ENCODE measurements at places on chromosomes 13 and 19. TPM values are rescaled to one million over a fixed set of nuclear protein-coding genes. Genes with fewer than 3 reads are reported as not detected.

DNA sequence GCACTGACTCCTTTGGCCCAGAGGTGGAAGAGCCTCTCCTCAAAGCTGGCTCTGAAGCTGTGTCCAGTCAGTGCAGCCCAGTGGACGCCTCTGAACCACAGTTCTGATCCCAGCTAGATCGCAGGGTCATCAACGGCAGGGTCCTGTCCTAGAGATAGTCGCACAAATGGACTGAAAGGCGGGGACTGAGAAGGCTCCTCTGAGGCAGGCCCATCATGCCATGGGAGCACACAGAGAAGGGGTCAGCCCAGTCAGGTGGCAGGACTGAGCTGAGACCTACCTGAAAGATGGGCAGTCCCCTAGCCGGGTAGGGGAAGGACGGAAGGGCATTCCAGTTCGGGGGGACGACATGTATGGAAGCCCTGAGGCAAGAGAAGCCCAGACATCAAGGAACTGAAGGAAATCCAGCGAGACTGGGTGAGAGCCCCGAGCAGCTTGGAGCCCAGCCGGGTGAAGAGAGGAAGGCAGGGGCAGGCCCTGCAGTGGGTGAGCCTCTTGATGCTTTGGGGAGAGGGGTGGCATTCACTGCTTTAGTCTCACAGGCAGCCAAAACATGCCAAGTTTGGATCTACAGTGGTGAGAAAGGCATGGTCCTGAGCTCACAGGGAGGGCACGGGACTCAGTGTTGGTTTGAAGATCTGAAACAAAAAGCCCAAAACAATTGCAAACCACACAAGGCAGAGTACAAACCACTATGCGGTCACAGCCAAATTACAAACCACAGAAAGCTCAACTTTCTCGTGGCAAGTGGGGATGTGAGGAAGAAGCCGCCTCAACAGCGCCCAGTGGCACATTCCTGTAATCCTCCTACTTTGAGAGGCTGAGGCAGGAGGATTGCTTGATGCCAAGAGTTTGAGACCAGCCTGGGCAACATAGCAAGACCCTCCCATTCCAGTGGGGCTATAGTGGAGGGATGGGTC, 10.0 kb downstream of the CALM3 start:
- peak; percentile 27 for DNase-seq
- H3K27ac ChIP-seq: no peak overlapping the region
- H3K4me1 ChIP-seq: no peaks in the 10 kb centered on the region
- H3K4me3 ChIP-seq: no peak overlapping the region
- H3K27me3 ChIP-seq: no peaks in the 10 kb centered on the region

- H3K4me1 ChIP-seq: no peaks in the 10 kb centered on the region
- no peak overlapping the region for H3K4me3 ChIP-seq
- H3K27me3 ChIP-seq: no peaks in the 10 kb centered on the region
- no peak overlapping the region for H3K27ac ChIP-seq
- no peak for DNase-seq
- H3K36me3 ChIP-seq: peaks cover 46% of the 10 kb centered on the region
Measured at GRCh38 chr13:75838366-75839005, 202.4 kb downstream of the LMO7 start.

- peaks cover 6% of the 10 kb centered on the region for H3K4me1 ChIP-seq
- DNase-seq: no peak
- no peak overlapping the region for H3K4me3 ChIP-seq
Measured at GRCh38 chr19:17570791-17571190, 15.3 kb downstream of the COLGALT1 start.

GRCh38 chr13:42594481-42595252, 20.7 kb downstream of the TNFSF11 start:
- H3K36me3 ChIP-seq: no peaks in the 10 kb centered on the region
- no peak overlapping the region for H3K4me3 ChIP-seq
- no peak for DNase-seq
- no peak overlapping the region for H3K27ac ChIP-seq
- no peaks in the 10 kb centered on the region for H3K27me3 ChIP-seq
- H3K4me1 ChIP-seq: no peaks in the 10 kb centered on the region

DNA sequence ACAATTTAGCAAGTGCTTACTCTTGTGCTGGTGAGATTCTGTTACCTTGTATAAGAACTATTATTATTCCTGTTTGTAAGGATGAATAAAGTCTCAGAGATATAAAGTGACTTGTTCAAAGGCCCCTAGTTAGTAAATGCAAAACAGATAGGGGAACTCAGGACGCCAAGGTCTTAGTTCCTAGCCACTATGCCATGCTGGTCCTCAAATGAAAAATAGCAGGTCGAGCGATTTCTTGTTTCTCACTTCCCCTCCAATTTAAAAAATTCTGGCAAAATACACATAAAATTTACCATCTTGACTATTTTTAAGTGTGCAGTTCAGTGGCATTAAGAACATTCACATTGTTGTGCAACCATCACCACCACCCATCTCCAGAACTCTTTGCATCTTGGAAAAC, 1.1 kb downstream of the TECR start:
- H3K27ac ChIP-seq: peak overlapping the region; percentile 82
- H3K27me3 ChIP-seq: no peaks in the 10 kb centered on the region
- H3K4me1 ChIP-seq: peaks cover 9% of the 10 kb centered on the region
- no peak for DNase-seq
- H3K4me3 ChIP-seq: peak overlapping the region; percentile 79
- H3K36me3 ChIP-seq: no peaks in the 10 kb centered on the region

- H3K27me3 ChIP-seq: peaks cover 35% of the 10 kb centered on the region
- no peaks in the 10 kb centered on the region for H3K4me1 ChIP-seq
- DNase-seq: no peak
- no peak overlapping the region for H3K4me3 ChIP-seq
Measured at GRCh38 chr19:35514282-35514809, 897 bp upstream of the DMKN start.

GRCh38 chr19:1154731-1155351, 19.2 kb downstream of the SBNO2 start:
- H3K27ac ChIP-seq: peak overlapping the region; percentile 97
- peak; percentile 96 for DNase-seq
- H3K4me3 ChIP-seq: peak overlapping the region; percentile 45
- H3K27me3 ChIP-seq: no peaks in the 10 kb centered on the region
- peaks cover 54% of the 10 kb centered on the region for H3K4me1 ChIP-seq
- H3K36me3 ChIP-seq: peaks cover 26% of the 10 kb centered on the region

GRCh38 chr13:25478186-25478585, 106.4 kb downstream of the ATP8A2 start:
- no peaks in the 10 kb centered on the region for H3K36me3 ChIP-seq
- H3K27me3 ChIP-seq: no peaks in the 10 kb centered on the region
- no peaks in the 10 kb centered on the region for H3K4me1 ChIP-seq
- DNase-seq: no peak
- no peak overlapping the region for H3K4me3 ChIP-seq

- H3K36me3 ChIP-seq: no peaks in the 10 kb centered on the region
- H3K27me3 ChIP-seq: no peaks in the 10 kb centered on the region
- H3K4me3 ChIP-seq: peak overlapping the region; percentile 89
Measured at GRCh38 chr19:40348961-40349507, 539 bp downstream of the PLD3 start.

- H3K4me3 ChIP-seq: no peak overlapping the region
- DNase-seq: no peak
- no peaks in the 10 kb centered on the region for H3K36me3 ChIP-seq
- H3K4me1 ChIP-seq: no peaks in the 10 kb centered on the region
Measured at GRCh38 chr13:66774046-66774445, 456.1 kb downstream of the PCDH9 start.

GRCh38 chr13:48901781-48902180, 73.9 kb upstream of the FNDC3A start:
- no peaks in the 10 kb centered on the region for H3K36me3 ChIP-seq
- no peaks in the 10 kb centered on the region for H3K27me3 ChIP-seq
- no peak overlapping the region for H3K4me3 ChIP-seq
- no peak for DNase-seq

- H3K27me3 ChIP-seq: no peaks in the 10 kb centered on the region
- H3K4me1 ChIP-seq: peaks cover 13% of the 10 kb centered on the region
- H3K36me3 ChIP-seq: peaks cover 32% of the 10 kb centered on the region
- no peak overlapping the region for H3K4me3 ChIP-seq
Measured at GRCh38 chr19:9431475-9431874, 3.9 kb downstream of the ZNF266 start.

DNA sequence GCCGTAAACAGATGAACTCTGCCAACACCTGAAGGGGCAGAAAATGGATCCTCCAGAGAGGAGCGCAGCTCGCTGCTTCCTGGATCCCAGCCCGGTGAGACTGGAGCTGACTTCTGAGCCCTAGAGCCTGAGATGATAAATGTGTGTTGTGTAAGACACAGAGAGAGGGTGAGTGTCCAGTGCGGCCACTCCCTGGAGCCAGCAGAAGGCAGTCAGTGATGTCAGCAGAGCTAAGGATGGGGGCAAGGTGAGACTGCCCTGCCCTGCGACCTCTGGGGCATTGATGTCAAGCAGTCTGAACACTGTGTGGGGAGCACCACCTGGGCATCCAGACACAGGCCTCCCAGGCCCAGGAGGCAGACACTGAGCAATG, 9.7 kb upstream of the SLC35E1 start:
- no peak for DNase-seq
- H3K4me1 ChIP-seq: peaks cover 57% of the 10 kb centered on the region
- H3K36me3 ChIP-seq: peaks cover 21% of the 10 kb centered on the region
- H3K27me3 ChIP-seq: no peaks in the 10 kb centered on the region

DNA sequence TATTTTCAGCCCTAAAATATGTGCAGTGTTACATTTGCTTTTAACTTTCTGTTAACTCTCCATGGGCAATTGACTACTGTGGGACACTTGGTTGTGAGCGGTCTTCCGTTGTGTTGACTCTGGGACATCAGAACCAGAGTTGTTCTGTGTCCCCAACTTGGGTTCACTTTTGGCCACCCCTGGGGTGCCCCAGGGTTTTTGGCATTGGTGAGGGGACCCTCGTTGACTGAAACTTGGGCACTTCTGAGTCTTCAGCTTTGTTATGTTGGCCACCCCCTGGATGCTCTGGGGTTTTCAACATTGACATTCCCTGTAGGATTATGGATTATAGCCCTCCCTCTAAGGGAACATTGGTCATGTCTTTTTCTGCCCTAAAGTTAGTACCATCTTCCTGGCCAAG, 57.1 kb downstream of the OR10H4 start:
- peaks cover 14% of the 10 kb centered on the region for H3K4me1 ChIP-seq
- no peak for DNase-seq
- H3K36me3 ChIP-seq: no peaks in the 10 kb centered on the region
- no peak overlapping the region for H3K27ac ChIP-seq
- H3K27me3 ChIP-seq: no peaks in the 10 kb centered on the region

- H3K36me3 ChIP-seq: no peaks in the 10 kb centered on the region
- no peaks in the 10 kb centered on the region for H3K4me1 ChIP-seq
Measured at GRCh38 chr13:50098693-50099092, 83.4 kb downstream of the KCNRG start.

GRCh38 chr19:18417250-18418028, 1.8 kb upstream of the SSBP4 start:
- H3K27me3 ChIP-seq: no peaks in the 10 kb centered on the region
- peaks cover 61% of the 10 kb centered on the region for H3K4me1 ChIP-seq
- DNase-seq: peak; percentile 89
- H3K4me3 ChIP-seq: peak overlapping the region; percentile 72
- H3K27ac ChIP-seq: peak overlapping the region; percentile 92

DNA sequence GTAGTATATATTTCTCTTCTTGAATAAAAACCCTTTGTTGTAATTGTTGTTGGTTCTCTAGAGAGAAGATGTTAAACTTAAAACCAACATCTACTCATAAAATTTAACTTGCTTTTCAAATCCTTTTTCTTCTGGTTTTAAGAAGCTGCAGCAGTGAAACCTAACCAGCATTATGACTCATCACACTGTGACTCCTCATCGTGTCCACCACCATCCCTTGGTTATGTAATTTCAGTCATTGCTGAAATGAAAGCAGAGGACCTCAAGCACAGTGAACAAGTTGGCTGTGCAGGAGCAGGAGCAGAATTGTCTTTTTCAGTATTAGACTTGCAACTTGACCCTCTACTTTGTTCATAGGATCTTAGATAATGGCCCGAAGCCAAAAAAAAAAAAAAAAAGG, 64.9 kb upstream of the HTR2A start:
- no peak overlapping the region for H3K4me3 ChIP-seq
- H3K27ac ChIP-seq: no peak overlapping the region
- H3K27me3 ChIP-seq: no peaks in the 10 kb centered on the region
- no peaks in the 10 kb centered on the region for H3K36me3 ChIP-seq
- H3K4me1 ChIP-seq: no peaks in the 10 kb centered on the region

LILRA5 gene
- 13.5 TPM for total RNA-seq

STXBP2 gene
- total RNA-seq: 162 TPM

CRLF1 gene
- 23.4 TPM for total RNA-seq

P2RY11 gene
- 13.5 TPM for total RNA-seq

TMEM190 gene
- not detected for total RNA-seq

SIGLEC11 gene
- total RNA-seq: 2.5 TPM

Data from upper lobe of right lung (tissue), 1 donor.